Suprapubic skin (tissue), 4 donors: ENCODE measurements at places on chromosomes 11 and 22.

DNA sequence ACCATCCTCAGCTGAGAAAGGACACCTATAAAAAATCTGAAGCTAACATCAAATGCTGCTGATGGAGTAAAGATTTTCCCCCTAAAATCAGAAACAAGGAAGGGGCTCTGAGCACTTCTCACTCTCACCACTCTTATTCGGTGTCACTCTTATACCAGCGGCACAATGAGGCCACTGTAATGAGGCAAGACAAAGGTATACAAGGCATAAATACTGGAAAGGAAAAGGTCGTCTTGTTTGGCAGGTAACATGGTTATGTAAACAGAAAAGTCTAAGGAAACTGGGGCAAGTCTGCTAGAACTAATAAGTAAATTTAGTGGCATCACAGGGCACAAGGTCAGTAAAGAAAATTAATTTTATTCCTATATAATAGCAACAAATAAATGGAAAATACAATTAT lies 8.1 kb upstream of the MOB2 start:
- no peak overlapping the region for H3K27ac ChIP-seq
- peaks cover 19% of the 10 kb centered on the region for H3K4me1 ChIP-seq
- H3K36me3 ChIP-seq: peaks cover 3% of the 10 kb centered on the region
- no peaks in the 10 kb centered on the region for H3K27me3 ChIP-seq
- H3K4me3 ChIP-seq: no peak overlapping the region

DNA sequence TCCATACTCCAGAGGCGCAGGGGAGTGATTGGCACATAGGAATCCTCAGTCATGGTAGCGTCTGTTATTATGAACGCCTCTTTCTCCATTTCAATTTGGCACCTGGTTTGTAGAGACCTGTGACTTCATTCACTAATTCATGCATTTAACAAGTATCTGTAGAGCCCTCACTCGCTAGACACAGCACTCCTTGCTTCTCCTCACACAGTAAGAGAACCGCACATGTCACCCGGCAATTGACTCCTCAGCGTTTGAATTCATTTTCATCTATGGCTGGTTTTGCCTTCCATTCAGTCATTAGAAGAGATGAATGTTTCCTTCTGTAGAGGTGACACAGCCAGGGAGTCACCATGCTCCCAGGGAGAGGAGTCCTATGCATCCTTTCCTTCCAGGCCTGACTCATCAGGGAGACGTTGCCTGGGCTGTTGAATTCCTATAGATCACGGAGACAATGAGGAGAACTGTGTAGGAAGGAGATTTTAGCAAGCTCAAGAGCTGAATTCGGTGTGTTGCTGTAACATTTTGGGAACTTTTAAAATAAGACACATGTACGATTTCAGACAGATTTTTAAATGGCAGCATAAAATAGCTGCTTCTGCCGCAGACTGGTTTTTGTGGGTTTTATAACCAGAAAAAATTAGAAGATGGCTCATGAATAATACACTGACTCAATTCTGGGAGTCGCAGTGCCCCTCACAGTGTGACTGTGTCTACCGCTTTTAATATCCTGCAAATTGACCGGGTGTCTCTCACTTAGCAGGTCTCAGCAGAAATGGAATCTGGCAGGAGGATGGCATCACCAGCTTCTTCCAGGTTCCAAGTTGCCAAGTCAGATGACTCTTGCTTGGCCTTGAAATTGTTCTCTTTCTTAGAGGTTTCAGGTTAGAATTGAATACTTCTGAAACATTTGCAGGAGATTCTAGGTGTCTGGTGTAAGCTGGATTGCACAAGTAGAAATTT lies 44.4 kb upstream of the CLMP start:
- peaks cover 5% of the 10 kb centered on the region for H3K4me1 ChIP-seq
- H3K36me3 ChIP-seq: no peaks in the 10 kb centered on the region
- no peaks in the 10 kb centered on the region for H3K27me3 ChIP-seq
- H3K4me3 ChIP-seq: no peak overlapping the region

- H3K4me1 ChIP-seq: peaks cover 10% of the 10 kb centered on the region
- peaks cover 15% of the 10 kb centered on the region for H3K27me3 ChIP-seq
- H3K4me3 ChIP-seq: no peak overlapping the region
- no peaks in the 10 kb centered on the region for H3K36me3 ChIP-seq
Observed at GRCh38 chr11:131064373-131064991, 148.2 kb upstream of the SNX19 start.

- H3K4me3 ChIP-seq: no peak overlapping the region
- DNase-seq: peak; percentile 48
- no peaks in the 10 kb centered on the region for H3K4me1 ChIP-seq
- H3K36me3 ChIP-seq: peaks cover 48% of the 10 kb centered on the region
Observed at GRCh38 chr22:27984723-27985122, 65.7 kb upstream of the PITPNB start.

GRCh38 chr11:119659971-119660723 lies 68.9 kb downstream of the NECTIN1 start:
- H3K4me1 ChIP-seq: peaks cover under 1% of the 10 kb centered on the region
- H3K36me3 ChIP-seq: peaks cover 20% of the 10 kb centered on the region
- H3K27ac ChIP-seq: no peak overlapping the region
- no peak for DNase-seq
- H3K27me3 ChIP-seq: no peaks in the 10 kb centered on the region
- no peak overlapping the region for H3K4me3 ChIP-seq

- no peak overlapping the region for H3K4me3 ChIP-seq
- DNase-seq: no peak
- H3K36me3 ChIP-seq: no peaks in the 10 kb centered on the region
- no peaks in the 10 kb centered on the region for H3K27me3 ChIP-seq
- H3K27ac ChIP-seq: peak overlapping the region; percentile 90
Observed at GRCh38 chr11:15967966-15968365, 388.4 kb downstream of the SOX6 start.

DNA sequence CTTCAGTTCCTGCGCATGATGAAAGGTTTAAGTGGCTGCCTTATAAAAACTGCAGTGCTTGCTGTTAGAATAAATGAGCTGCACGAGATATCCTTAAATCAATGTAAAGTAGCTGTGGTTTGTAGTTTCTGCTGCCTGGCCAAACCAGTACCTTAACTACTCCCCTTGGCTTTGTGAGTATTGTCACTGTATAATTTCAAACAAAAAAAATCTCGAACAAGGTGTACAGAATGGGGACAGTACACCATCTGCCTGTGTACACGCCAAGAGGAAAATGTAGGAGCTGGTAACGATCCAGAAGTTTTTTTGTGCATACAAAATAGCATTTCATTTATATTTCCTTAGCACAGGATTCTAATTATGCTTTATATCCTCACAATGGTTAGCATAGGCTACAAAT lies 20.6 kb upstream of the NDUFC2 start:
- H3K4me3 ChIP-seq: no peak overlapping the region
- H3K4me1 ChIP-seq: no peaks in the 10 kb centered on the region
- H3K27ac ChIP-seq: peak overlapping the region; percentile 26
- peaks cover 37% of the 10 kb centered on the region for H3K36me3 ChIP-seq
- DNase-seq: no peak

DNA sequence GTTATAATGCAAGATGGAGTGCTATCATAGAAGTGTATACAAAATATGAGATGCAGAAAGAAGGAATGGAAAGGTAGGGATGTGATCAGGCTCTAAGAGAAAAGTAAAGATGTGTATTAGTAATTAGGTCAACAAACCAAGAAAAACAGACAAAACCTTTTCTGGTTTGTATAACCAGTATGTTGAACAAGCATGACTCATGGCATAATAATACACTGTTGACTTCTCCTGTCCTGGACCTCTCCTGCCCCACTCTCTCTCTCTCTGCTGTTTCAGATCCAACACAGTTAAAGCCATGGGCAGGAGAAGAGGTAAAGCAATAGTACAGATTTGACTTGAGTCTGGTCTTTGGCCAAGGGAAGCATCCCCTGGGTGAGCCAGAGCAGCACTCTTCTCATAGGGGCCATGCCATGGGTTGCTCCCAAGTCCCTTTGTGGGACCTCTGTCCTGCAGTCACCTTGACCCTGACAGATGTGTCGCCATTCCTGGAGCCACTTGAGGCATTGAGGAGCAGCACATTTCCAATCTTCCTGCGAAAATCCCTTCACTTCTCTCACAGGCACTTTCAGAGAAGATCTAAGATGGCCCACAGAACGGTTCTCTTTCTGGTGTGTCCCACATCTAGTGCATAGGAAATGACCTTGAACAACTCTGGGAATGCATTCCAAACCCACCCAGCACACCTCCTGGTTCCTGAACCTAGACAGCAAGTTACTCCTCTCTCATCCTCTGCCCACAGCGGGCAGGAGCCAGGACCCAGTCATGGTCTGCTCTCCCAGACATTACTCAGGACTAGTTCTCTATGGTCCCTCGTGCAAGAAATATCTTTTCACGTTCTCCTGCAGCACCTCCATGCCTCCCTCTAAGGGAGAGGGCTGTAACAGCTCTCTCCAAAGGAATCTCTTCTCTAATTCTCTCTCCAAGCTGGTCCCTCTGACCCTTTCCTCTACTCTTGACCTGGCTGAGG lies 58.2 kb upstream of the PRSS23 start:
- DNase-seq: no peak
- no peak overlapping the region for H3K4me3 ChIP-seq
- no peaks in the 10 kb centered on the region for H3K27me3 ChIP-seq
- no peaks in the 10 kb centered on the region for H3K36me3 ChIP-seq
- peaks cover 66% of the 10 kb centered on the region for H3K4me1 ChIP-seq

DNA sequence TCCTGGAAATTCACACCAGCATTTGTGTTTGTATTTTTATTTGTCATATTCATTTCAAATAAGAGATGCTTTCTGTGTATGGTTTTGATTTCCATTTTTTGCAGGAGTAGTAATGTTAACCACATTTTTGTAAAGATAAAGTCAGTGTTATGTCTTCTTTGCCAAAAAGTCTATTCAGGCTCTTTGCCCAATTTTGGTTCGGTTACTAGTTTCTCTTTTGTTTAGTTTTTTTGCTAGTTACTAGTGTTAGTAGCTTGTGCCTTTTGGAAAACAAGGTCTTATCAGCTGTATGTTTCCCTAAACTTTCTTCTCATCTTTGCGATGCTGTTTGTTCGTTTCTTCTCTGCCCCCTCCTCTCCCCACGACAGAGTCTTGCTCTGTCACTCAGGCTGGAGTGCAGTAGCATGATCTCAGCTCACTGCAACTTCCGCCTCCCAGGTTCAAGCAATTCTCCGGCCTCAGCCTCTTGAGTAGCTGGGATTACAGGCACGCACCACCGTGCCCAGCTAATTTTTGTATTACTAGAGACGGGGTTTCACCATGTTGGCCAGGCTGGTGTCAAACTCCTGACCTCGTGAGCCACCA lies 112.3 kb upstream of the GRK3 start:
- H3K4me3 ChIP-seq: no peak overlapping the region
- no peaks in the 10 kb centered on the region for H3K27me3 ChIP-seq
- H3K4me1 ChIP-seq: peaks cover 35% of the 10 kb centered on the region
- no peak for DNase-seq

DNA sequence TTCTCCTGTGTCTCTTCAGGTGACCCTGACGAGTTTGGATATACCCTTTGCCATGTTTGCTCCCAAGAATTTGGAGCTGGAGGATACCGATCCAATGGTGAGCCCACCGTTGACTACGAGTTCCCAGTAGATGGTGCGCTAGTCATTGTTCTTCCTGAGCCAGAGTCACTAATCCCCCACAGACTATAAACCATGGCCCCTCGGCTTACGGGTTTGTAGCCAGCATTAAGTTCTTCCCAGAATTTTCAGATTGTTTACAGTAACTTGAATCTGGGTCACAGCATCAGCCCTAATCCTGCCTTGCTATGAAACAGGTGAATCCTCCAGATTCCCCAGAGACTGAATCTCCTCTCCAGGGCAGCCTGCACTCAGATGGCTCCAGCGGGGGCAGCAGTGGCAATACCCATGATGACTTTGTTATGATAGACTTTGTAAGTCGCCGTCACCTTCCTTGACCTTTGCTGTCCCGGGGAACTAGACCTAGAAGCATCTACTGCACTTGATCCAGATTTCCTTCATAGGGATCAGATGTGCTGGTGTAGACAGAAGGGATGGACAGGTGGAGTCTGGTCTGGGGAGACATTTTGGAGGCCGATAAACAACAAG lies 31.8 kb downstream of the ARHGAP1 start:
- H3K36me3 ChIP-seq: peaks cover 99% of the 10 kb centered on the region
- H3K27me3 ChIP-seq: no peaks in the 10 kb centered on the region
- no peak overlapping the region for H3K4me3 ChIP-seq
- H3K4me1 ChIP-seq: peaks cover 13% of the 10 kb centered on the region
- peak; percentile 57 for DNase-seq

GRCh38 chr11:10622957-10623791 lies 54.7 kb upstream of the LYVE1 start:
- no peak overlapping the region for H3K4me3 ChIP-seq
- H3K27me3 ChIP-seq: no peaks in the 10 kb centered on the region
- DNase-seq: no peak
- no peaks in the 10 kb centered on the region for H3K4me1 ChIP-seq

- no peak overlapping the region for H3K27ac ChIP-seq
- no peaks in the 10 kb centered on the region for H3K36me3 ChIP-seq
- H3K27me3 ChIP-seq: peaks cover 10% of the 10 kb centered on the region
Observed at GRCh38 chr11:33411751-33412150, 154.6 kb downstream of the HIPK3 start.

DNA sequence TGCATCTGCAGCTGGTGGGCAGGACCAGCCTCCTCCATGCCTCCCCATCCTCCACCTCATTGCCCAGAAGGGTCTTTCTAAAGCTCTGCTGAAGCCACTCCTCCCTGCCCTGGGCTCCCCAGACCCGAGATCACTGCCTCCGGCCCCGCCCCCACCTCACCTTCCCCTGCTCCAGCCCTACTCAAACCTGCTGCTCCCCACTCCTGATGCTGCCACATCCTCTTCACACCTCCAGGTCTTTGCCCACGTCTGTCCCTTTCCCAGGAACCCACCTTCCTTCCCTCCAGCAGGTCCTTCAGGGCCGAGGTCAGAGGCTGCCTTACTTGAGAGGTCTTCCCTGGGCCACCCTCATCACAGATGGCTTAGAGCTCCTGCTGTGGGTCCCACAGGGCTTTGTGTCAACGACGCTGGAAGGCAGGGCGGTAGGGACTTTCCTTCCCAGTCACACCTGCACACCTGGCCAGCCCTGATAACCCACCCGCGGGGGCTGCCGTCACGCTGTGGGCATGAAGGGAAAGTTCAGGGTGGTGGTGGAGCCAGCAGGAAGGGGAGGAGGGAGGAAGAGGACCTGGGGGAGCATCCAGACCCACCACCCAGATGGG lies 11.9 kb downstream of the WNT7B start:
- H3K27me3 ChIP-seq: peaks cover 57% of the 10 kb centered on the region
- H3K36me3 ChIP-seq: no peaks in the 10 kb centered on the region
- H3K4me1 ChIP-seq: peaks cover 11% of the 10 kb centered on the region
- H3K27ac ChIP-seq: no peak overlapping the region
